ENCODE measurements at places on chromosomes 6 and 20.

- no peak for DNase-seq
Observed at GRCh38 chr6:11324453-11325015, 92.1 kb upstream of the NEDD9 start.

DNA sequence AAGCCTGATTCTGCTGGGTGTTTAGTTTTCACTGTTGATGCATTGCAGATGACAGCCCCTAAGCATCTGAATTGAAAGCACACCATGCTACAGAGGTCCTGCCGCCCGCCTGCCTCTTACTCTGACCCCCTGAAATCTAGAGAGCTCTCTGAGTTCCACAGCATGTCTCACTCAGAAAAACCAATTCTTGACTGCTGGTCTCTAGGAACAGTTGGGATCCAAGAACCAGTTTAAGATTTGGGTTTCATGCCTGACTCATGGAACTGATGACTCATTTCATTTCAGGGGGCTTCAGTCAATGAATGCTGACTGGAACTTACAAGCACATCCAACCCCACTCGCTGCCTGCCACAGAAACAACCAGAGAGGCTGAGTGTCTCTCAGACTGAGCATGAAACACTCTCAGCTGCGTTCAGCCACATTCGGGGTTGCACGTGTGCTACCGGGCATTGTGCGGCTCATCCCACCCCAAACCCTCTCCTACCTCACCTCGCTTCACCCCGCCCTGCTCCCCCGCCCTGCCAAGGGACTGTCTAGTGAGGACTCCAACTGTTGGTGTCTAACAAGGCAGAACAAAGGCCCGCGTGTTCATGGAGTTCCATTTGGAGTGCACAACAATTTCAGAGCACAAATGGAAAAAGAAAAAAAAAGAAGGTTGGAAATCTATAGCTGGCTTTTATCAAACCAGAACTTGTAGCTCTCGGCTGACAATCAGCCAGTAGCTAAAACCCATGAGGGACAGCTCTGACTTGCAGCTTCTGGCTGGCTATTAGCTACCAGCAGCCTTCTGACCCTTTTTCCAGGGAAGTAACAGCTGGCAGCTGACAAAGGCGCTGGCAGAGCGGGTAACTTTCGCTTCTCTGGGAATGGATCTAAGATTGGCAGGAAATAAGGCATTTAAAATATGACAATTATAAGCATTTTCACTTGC, 20.0 kb upstream of the TRAF3IP2 start:
- DNase-seq, result no peak

DNA sequence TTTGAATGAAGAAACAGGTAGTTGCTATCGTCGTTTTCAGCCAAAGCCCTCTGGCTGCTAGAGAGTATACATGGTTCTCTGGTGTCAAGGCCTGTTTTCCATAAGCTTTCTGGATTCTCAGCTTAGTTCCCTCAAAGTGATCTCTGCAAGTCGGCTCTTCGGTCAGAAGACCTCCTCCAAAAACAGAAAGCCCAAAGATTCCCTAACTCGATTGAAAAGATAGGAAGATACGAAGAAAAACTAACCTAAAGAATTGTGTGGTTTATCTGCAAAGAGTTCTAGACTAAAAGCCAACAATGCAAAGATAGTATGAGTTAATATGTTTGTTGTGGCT, 545 bp upstream of the ASCC3 start:
- DNase-seq, result no peak

DNA sequence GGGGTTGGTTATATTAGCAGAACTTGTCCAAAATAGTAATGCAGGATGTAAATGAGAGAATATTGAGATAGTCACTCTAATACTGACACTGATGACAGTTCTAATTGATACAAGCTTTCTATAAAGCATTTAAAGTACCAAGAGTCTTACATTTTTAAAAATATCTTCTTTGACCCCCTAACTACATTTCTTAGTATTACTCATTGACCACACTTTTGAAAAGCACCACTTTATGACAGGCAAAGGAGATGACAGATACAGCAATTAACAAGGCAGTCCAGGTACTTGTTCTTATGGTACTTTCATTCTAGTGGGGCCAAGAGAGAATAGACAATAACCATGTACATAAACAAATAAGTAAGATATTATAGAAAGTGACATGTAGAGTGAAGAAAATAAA, 139.4 kb upstream of the EYA4 start:
- DNase-seq, result no peak

- no peak for DNase-seq
Observed at GRCh38 chr6:151999194-151999593, 191.7 kb downstream of the ESR1 start.

GRCh38 chr20:31968291-31969126, 558 bp downstream of the XKR7 start:
- peak; percentile 99 for DNase-seq

- no peak for DNase-seq
Observed at GRCh38 chr6:134195164-134195906, 122.6 kb downstream of the SGK1 start.
